Calu3 (cell line): ENCODE measurements at places on chromosomes 6 and 20.

DNA sequence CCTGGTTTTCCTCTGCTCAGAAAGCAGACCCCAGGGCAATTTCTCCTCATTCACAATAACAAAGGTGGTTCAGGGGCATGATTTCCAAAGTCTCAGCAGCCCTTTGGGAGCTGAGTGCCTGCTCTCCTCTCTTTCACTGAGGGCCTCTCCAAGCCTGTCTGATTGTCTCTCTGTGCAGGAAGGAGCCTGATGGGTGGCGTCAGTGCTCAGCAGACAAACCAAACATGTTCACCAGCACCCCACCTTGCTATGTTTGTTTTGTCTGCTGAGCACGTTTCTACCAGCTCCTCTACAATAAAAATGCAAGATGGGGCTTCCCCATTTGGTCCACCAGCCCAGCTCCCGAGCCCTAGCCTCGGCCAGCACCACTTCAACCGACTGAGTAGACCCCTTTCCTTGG is 25.4 kb upstream of the TCP11 start:
- no peak for DNase-seq

DNA sequence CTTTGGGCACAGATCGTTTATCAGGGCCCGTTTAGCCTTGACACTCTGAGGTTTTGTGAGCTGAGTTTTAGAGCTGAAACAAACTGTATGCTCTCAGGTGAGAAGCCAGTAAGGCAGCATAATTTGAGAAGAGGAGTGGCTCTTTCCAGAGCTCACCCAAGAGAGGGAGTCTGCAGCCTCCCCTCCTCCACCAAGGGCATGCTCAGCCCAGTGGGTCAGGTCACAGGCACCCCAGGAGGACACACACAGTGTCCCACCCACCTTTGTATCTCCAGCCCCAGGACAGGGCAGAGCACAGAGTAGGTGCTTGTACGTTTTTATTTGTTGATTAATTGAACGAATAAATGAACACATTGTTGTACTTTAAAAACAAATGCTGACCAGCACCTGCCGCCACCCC is 3.4 kb downstream of the TSPO2 start:
- no peak for DNase-seq

DNA sequence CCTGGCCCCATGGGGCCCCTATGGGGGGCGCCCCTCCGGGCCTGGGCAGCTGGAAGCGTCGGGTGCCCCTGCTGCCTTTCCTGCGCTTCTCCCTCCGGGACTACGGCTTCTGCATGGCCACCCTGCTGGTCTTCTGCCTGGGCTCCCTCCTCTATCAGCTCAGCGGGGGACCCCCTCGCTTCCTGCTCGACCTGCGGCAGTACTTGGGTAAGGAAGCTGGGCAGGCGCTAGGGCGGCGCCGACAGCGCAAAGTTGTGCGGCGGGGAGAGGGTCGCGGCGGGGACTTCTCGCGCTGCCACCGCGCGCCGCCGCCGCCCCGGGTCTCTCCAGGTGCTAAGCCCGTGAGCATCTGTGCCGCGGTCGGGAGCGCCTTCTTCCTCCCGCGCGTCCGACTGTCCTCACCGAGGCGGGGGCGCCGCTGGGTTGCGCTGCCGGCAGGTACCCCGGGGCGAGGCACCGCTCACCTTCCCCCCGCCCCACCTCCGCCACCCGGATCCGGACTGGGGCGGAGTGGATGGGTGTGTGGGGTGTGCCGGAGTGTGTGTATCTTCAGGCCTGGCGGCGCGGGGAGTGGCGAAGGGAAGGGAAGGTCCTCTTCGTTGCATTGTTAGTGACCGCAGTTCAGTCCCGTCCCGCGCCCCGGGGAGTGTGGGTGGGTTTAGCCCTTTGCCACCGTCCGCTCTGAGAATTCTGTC is 788 bp downstream of the UST start:
- DNase-seq, result peak; percentile 22

GRCh38 chr20:24763386-24764026 is 185.6 kb upstream of the CST7 start:
- DNase-seq, result no peak

DNA sequence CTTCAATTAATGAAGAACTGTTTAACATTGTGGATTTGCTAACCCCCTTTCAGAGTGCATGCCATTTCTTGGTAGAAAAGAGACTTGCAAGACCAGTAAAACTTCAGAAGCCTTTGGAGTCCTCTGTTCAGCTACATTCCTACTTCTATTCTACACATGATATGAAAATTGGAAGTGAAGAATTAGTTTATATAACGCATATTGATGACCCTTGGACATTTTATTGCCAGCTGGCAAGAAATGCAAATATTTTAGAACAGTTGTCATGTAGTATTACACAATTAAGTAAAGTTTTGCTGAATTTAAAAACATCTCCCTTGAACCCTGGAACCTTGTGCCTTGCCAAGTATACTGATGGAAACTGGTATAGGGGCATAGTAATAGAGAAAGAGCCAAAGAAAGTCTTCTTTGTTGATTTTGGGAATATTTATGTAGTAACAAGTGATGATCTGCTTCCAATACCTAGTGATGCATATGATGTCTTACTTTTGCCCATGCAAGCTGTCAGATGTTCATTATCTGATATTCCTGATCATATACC is 3.3 kb downstream of the TDRD6 start:
- DNase-seq, result no peak

DNA sequence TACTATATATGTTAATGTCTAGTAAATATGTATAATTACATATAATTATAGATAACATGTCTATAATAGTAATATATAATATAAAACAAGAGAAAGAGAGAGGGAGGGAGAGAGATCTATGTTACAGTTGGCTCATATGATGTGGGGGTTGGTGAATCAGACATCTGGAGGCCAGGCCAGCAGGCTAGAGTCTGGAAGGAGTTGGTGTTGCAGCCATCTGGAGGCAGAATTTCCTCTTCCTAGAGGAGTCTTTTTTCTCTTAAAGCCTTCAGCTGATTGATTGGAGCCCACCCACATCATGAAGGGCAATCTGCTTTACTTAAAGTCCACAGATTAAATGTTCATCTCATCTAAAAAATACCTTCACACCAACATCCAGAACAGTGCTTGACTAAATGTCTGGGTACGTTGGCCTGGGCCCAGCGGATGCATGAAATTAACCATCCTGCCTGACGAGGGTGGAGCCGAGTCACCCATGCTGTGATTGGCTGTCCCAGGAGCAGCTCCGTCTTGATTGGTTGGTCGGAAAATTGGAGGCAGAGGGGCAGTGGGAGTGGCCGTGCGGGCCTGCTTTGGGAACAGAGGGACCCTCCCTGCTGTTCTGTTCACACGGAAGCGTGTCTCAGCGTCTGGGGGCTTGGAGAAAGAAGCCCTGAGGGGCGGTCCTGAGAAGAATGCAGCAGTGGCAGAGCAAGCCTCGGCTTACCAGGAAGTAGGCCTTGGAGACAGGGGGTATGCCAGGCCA is 392.4 kb downstream of the QKI start:
- no peak for DNase-seq

- DNase-seq, result peak; percentile 8
Measured at GRCh38 chr20:60206259-60206658, 248.0 kb downstream of the CDH26 start.

DNA sequence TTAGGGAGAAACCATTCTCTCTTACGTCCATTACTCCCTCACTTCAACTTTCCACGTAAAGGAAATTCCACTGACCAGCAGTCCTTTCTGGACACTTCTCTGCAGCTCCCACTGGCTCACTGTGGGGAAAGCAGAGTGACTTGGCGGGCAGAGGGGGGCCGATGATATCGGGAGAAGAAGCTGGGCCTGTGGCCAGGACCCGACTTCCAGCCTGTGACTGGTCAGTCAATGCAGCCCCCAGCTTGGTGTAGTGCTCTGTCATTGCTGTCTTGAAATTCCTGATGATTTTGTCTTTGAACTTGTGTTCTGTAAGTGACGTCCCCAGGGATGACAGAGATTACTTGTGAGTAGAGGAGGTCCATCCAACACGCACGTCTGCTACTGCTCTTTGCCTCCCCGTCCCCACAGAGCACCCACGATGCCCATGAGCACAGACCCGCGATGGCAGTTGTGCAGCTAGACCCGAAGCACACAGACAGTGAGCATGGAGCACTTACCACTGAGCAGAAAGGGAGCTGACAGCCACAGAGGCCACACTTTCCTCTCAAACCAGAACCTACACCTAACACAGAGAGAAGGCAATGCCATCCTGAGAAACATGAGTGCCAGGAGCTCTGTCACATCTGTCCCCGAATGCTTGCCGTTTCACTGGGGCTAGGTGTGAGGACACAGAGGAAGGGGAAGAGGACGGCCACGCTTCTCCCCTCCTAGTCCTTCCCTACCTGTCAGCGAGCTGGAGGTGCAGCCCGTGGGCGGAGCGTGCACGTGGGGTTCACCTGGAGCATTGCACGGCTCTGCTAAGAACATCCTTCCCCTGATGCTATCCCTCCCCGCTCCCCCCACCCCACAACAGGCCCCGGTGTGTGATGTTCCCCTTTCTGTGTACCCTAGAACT is 25.7 kb downstream of the DACT2 start:
- no peak for DNase-seq

GRCh38 chr6:157711060-157711459 is 112.0 kb upstream of the SNX9 start:
- no peak for DNase-seq

- no peak for DNase-seq
Measured at GRCh38 chr20:41587523-41587922, 30.7 kb downstream of the CHD6 start.

DNA sequence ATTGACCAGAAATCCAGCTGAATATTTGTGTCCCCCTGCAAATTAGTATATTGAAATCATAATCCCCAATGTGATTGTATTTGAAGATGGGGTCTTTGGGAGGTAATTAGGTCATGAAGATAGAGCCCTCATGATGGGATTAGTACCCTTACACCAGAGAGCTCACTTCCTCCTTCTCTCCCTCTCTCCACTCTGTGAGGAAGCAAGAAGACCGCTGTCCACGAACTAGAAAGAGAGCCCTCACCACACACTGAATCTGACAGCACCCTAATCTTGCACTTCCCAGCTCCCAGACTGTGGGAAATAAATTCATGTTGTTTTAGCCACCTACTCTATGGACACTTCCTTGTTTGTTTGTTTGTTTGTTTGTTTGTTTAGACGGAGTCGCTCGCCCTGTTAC is 11.9 kb upstream of the PLAGL1 start:
- DNase-seq, result no peak

DNA sequence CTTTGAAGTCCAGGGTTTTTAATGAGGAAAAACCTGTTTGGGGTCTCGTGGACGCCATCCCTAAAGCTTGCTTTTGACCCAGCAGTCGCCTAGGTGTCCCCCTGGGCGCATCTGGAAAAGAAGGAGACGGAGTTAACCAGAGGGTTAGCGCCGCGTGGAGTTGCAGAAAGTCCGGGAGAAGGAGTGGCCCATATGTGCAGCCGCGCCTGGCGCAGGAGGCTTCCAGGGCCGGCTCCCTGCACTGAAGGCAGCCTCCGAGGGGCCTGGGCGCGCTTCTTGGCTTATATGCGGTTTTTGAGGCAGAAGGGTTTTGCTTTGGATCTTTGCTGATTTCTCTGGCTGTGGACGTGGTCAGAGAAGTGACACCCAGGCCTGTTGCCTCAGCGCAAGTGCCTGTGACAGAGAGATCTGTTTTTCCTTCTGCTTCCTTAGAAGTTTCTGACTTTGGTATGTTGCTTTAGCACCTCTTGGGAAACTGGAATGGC is 987 bp downstream of the TMEM181 start:
- DNase-seq, result peak; percentile 16

DNA sequence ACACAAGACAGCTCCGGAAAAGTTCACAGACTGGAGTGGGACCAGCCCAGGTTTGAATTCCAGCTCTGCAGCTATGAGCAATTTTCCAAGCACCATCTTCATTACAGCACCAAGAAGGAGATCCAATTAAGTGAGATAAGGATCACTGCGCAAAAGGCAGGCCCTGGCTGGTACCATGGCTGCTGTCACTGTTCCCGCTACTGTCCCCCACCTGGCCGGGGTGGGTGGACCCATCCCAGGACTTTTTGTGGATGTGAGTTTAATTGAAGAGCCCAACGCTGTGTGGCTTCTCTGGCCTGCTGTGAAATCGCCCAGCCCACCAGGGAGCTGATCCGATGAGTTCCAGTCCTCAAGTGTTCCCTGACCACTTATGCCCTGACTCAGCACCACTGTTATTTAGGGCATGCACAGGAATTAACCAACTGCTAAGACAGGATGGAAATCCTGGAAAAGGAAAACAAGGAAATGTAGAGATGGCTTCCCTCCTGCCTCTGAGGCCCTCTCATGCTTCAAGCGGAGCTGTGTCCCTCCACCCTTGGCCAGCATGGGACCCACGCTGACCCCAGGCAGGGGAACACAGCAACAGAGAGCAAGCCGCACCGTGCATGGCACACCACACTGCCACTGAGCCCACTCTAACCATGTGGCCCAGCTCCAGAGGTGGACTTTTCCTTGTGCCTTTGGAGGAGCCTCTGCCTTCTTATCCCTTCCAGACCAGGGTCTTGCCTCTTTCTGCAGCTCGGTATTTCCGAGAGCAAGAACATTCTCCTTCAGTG is 150.0 kb upstream of the CST7 start:
- no peak for DNase-seq
